Suprapubic skin (tissue), 4 donors: ENCODE measurements at places on chromosomes 4 and X. TPM values are rescaled to one million over a fixed set of nuclear protein-coding genes. Genes with fewer than 3 reads are reported as not detected.

Gene FAAH2
- total RNA-seq: 15.8 TPM

Gene SCD5
- total RNA-seq: 8.8 TPM

DNA sequence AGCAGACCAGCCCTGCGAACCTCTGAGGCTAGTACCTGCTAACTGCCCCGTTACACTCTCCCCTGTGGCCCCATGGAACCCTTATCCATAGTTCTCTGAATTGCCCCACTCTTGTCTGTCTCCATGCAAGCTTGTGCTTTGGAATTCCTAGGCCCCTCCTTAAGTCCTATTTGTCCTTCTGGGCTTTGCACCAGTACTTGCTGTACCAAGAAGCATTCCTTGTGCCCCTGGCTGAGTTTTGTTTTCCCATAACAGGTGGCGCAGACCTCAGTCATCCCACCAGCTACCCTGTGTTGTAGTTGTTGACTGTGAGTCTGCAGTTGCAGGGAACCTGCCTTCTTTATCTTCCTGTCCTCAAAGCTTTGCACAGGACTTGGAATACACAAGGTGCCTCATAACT is 147.9 kb downstream of the AMMECR1 start:
- no peaks in the 10 kb centered on the region for H3K27me3 ChIP-seq
- H3K27ac ChIP-seq: no peak overlapping the region
- no peak for DNase-seq
- peaks cover 7% of the 10 kb centered on the region for H3K4me1 ChIP-seq
- H3K4me3 ChIP-seq: no peak overlapping the region
- H3K36me3 ChIP-seq: no peaks in the 10 kb centered on the region

DNA sequence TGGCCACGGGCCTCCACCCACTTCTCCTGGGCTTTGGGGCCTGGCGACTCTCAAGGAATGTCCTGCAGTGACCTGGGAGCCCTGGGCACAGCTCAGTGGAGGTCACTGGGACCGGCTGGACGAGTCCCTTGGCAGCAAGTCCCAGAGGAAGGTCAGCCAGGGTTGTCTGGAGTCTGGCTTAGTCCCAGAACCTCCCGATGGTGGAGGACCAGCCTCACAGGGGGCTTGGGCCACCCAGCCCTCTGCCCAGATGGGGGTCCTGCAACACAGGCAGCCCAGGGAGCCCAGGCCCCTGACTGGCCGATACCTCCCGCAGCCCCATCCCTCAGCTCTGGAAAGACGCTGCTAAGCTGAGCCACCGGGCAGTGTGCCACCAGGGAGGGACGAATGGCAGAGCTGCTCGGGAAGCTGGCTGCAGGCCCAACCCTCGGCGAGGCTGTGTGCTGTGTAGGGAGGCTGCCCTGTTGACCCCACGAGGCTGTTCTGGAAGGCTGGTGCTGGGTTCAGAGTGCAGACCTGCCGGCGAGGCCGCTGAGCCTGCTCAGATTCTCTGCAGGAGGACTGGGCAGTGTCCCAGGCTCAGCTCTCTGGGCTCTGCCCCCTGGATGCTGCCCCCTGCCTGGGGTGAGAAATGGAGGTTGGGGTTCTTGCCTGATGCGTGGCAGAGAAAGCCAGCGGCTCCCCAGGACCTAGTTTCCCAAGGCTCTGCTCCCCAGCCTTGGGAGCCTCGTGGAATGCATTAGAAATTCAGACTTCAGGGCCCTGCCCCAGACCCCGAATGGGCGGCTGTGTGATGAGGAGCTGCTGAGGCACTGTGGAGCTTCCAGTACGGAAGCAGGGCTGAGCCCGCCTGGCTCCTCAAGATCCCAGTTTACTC is 61.7 kb downstream of the ADRA2C start:
- no peak overlapping the region for H3K4me3 ChIP-seq
- H3K36me3 ChIP-seq: no peaks in the 10 kb centered on the region
- no peak overlapping the region for H3K27ac ChIP-seq
- peaks cover 13% of the 10 kb centered on the region for H3K4me1 ChIP-seq
- peaks cover 60% of the 10 kb centered on the region for H3K27me3 ChIP-seq
- DNase-seq: no peak

DNA sequence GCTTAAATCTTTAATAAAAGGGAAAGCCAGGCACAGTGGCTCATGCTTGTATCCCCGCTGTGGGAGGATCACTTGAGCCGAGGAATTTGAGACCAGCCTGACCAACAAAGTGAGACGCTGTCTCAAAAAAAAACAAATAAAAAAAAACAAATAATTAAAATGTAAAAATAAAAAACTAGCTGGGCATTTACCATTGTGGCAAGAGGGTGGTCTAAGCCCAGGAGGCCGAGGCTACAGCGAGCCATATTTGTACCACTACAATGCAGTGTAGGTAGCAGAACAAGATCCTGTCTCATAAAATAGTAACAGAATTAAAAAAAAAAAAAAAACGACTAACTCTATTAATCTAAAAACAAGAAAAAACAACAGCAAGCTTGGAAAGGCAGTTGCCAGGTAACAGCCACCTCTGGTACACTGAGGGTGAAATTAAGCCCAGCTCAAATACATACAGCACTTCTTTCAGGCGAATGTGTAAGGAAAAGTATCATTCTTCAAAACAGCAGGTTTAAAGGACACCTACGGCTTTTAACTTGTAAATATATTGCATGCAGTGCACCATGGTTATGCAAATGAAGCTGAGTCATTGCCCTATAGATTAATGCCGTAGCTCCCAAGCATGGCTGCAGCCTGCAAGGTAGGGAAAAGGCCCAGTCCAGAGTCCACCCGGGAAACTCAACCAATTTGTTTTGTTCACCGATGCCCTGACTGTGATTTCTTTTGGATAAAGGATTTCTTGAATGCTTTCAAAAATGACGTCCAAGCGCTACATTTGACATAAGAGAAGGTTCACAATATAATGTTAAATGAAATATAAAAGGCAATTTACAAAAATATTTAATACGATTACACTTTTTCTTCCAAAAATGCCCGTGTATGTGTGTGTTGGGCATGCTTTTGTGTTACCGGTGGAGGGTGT is 14.5 kb upstream of the TXLNG start:
- H3K27ac ChIP-seq: no peak overlapping the region
- no peaks in the 10 kb centered on the region for H3K27me3 ChIP-seq
- H3K4me3 ChIP-seq: no peak overlapping the region
- DNase-seq: no peak

Gene CCDC160
- total RNA-seq: 0.34 TPM

GRCh38 chrX:56343219-56343618 is 111.1 kb downstream of the KLF8 start:
- no peak overlapping the region for H3K27ac ChIP-seq
- no peaks in the 10 kb centered on the region for H3K27me3 ChIP-seq
- no peaks in the 10 kb centered on the region for H3K36me3 ChIP-seq
- DNase-seq: no peak

GRCh38 chr4:111630705-111631104 is 514.5 kb upstream of the FAM241A start:
- H3K36me3 ChIP-seq: no peaks in the 10 kb centered on the region
- no peak overlapping the region for H3K4me3 ChIP-seq
- DNase-seq: no peak
- H3K4me1 ChIP-seq: peaks cover 31% of the 10 kb centered on the region
- no peak overlapping the region for H3K27ac ChIP-seq

Gene TREX2
- 19.3 TPM for total RNA-seq

DNA sequence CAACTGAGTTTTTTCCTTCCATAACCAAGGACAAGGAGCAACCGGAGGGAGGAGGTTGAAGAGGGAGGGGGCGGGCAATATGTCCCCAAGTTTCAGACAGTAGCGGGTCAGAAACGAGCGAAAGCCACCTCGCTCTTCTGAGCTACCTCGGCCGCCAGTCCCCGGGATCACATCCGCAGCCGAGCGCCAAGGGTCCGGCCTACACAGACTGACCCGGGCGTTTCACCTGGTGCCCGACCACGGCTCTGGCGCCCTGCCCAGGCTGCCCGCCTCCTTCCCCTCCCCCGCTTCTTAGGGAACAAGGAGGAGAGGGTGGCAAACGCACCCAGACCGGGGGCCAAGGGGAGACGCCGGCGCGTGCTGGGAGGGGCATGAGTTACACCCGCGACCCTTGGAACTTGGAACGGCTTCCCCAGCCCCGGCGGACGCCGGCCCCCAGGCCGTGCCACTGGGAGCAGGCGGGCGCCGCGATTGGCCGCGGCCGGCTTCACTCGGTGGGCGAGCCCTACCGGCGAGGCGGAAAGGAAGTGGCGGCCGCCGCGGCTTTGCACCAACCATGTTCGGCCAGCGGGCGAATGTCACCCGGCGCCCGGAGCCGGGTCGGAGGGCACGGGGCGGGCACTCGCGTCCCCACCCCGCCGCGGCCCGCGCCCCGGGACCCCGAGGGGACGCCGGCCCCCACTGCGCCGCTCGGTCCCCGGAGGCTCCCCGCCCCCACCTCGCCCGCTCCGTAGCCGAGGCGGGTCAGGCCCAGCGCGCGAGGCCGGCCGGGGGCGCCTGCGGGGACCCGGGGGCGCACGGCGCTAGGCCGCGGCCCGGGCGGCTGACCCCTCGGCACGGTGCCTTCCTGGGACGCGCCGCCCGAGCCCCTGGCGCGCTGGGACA is 1.5 kb downstream of the IRF2 start:
- no peaks in the 10 kb centered on the region for H3K27me3 ChIP-seq
- peaks cover 39% of the 10 kb centered on the region for H3K4me1 ChIP-seq
